Dorsolateral prefrontal cortex (tissue), 122 donors: ENCODE measurements at places on chromosomes 1 and 21.

DNA sequence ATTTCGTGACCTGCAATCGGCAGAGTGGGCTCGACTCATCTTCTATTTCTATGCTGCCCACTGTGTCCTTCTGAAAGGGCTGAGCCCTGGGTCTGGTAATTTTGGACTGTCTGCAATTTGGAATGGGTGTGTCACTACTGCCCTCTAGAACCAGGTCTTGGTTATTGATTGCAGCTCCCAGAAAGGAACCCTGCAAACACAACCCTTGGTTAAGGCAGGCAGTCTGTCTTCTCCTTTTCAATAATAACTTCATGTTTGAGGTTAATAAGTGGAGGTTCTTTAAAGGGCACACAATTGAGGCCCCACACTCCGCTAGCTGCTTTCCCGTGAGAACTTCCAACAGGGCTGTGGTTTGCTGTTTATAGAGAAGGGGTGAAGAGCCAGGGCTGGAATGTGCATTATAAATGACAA is 79.9 kb upstream of the LYST start:
- DNase-seq: no peak

DNA sequence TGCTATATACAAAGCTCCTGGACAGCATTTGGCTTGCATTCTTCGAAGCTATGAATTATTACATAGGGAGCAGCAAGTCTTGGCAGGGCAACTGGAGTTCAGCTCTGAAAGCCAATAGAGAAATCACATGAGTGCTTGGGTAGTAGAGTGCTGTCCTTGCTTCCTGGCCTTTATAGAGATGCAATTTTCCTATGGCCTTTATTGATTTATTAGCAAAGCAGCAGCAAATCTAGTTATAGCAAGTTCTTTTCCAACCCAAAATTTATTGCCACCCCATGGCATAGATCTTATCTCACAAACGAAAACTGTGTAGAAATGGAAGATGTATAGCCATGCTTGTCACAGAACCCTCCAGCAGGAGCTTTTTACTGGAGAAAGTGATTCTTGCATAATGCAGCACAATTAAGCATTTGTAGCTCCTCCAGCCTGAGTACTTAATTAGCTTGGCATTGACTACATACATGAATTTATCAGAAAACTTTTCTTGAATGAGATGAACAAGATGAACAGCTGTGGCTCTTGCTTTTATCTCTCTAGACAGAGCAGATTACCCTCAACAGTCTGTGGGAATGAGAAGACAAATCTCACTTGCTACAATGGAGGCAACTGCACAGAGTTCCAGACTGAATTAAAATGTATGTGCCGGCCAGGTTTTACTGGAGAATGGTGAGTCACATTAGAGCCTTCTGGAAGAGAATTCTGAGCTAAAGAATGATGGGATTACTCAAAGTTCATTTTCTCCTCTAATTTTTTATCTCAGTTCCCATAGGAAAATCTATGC is 170.1 kb downstream of the CRB1 start:
- no peak for DNase-seq

DNA sequence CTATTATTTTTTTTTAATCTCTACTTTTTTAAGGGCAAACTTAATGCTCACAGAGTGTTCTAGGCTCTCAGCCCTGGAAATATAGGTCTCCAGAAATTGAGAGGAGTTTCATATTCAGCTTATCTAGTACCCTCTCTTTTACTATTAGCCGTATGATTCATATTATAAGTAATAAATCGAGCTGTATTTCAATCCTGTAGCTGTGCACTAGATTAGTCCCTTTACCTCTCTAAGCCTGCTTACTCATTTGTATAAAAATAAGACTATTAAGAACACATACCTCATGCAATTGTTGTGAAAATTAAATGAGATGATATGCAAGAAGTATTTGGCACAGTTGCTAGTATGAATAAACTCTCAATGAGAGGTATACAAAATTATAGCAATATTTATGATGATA is 128.2 kb upstream of the HOOK1 start:
- DNase-seq: no peak

GRCh38 chr1:190453550-190453949 is 24.1 kb downstream of the BRINP3 start:
- DNase-seq: no peak

DNA sequence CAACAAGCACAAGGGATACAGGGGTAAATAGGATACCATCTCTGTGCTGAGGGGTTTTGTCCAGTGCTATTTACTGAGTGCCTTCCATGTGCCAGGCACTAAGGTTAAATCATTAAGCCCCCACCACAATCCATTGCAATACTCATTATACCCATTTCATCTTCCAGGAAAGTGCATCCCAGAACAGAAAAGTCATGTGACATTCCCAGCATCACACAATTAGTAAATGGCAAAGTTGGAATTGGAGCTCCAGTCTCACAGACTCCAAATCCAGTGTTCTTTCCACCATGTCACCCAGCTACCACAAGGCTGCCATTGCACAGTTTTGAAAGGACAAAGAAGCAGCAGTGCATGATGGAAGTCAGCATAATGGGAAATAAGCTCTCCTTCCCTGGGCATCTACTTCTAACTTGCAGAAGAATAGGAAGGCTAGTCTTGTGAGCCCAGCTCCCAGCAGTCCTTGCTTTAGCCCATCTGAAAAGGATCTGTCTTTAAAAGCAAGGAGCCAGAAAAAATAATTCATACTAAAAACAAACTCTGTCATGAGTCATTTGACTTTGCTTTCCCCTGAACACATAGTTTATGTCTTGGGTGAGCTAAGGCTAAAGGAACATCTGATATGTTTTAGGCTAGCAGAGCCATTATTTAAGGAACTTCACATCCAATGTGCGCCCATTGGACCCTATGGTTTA is 111.4 kb upstream of the HOOK1 start:
- no peak for DNase-seq

DNA sequence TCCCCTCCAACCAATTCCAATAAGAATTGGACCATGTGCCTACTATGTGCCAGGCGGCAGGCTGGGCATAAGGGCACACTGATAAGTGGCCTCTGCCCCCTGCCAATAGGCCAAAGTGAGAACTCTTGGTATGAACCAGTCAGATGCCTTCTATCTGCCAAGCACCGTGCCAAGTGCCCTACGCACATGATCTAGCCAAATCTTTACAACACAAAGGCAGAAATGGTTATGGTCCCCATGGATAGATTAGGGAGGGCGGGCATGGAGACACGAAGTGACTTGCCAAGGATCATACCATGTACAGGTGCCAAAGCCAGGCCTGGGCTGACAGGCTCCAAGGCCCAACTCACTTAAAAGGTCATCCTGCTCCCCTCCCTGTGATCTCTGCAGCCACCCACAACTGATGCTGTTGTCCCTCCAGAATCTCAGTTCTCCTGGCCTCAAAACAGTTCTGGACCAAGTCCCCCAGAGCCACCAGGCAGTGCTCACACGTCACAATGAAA is 32.1 kb downstream of the CASZ1 start:
- no peak for DNase-seq

- no peak for DNase-seq
These were observed 113.1 kb downstream of the NTPCR start for GRCh38 chr1:233063462-233063861.

DNA sequence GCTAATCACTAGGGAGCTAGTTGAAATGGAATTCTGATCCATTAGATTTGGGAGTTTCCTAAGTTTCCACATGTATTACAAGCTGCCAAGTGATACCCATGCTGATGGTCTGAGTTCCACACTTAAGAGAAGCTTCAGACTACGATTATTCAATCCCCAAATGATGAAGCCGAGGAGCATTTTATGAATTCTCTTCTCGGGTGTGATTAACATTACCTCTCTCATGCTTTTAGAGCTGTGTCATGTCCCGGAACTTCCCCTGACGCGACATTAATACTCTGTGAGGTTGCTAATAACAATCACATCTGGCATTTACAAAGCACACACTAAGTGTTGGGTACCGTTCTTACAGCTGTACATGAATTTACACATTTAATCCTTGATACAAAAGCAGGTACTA is 63.0 kb downstream of the KCNJ15 start:
- DNase-seq: no peak

GRCh38 chr1:25723250-25723880 is 76.6 kb upstream of the SELENON start:
- DNase-seq: no peak

DNA sequence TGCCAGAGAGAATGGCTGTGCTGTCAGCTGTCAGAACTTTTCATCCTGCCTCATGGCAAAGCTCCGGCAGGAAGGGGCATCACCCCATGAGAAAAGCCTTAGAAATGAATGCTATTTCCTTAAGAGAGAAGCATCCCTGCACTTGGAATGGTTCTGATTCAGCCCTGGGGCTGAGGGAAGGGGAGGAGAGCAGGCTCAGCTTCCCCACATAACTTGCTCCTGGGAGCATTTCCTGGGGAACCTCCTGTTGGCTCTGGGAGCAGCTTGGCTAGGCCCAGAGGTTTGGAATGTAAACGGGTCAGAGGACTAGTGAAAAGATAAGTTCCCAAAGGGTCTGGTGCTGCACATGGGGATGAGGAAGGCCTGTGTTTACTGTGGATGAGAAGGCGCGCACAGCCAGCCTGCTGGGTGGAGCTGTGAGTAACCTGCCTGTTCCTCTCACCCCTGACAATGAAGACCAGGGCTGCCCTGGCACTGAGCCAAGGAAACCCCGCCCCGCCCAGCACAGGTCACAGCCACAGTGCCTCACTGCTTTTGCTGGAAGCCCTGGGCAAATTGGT is 5.0 kb downstream of the PRELP start:
- no peak for DNase-seq

DNA sequence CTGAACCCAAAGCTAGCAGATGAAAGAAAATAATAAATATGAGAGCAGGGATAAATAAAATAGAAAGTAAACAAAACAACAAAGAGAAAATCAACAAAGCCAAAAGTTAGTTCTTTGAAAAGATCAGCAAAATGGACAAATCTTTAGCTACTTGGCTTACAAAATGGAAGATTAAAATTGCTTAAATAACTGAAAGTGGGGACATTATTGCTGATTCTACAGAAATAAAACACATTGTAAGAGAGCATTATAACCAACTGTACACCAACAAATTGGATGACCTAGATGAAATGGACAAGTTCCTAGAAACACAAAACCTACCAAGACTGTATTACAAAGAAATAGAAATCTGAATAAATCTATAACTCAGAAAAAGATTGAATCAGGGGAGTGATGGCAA is 238.3 kb upstream of the C1orf87 start:
- no peak for DNase-seq

DNA sequence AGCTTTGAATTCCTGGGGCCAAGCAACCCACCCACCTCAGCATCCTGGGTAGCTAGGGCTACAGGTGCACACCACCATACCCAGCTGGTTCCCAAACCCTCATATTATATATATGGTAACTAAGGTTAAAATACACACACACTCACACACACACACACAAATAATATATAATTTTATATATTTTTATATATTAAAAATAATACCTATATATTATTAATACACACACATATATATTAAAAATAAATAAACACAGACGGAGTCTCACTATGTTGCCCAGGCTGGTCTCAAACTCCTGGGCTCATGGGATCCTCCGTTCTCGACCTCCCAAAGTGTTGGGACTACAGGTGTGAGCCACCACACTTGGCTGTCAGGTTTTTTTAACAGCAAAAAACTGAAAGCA is 31.9 kb downstream of the SCAF4 start:
- DNase-seq: no peak

DNA sequence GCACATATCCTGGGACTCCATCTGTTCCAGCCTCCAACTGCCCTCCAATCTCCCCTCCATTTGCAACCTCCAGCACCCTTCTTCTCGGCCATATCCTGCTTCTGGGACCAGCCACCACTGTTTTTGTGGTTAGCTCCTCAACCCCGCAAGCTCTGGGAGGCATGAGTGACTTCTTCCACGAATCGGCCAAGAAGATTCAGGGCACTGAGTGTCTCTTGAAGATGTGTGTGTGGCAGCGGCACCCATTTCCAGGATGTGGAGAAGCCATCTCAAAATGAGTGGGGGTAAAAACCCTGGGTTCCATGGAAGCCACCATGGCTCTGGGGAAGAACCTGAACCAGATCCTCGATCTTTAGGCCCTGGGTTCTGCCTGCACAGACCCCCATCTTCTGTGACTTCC is 194.6 kb downstream of the SLC45A1 start:
- DNase-seq: no peak

- DNase-seq: no peak
These were observed 134.7 kb downstream of the FAM78B start for GRCh38 chr1:166031932-166032571.

DNA sequence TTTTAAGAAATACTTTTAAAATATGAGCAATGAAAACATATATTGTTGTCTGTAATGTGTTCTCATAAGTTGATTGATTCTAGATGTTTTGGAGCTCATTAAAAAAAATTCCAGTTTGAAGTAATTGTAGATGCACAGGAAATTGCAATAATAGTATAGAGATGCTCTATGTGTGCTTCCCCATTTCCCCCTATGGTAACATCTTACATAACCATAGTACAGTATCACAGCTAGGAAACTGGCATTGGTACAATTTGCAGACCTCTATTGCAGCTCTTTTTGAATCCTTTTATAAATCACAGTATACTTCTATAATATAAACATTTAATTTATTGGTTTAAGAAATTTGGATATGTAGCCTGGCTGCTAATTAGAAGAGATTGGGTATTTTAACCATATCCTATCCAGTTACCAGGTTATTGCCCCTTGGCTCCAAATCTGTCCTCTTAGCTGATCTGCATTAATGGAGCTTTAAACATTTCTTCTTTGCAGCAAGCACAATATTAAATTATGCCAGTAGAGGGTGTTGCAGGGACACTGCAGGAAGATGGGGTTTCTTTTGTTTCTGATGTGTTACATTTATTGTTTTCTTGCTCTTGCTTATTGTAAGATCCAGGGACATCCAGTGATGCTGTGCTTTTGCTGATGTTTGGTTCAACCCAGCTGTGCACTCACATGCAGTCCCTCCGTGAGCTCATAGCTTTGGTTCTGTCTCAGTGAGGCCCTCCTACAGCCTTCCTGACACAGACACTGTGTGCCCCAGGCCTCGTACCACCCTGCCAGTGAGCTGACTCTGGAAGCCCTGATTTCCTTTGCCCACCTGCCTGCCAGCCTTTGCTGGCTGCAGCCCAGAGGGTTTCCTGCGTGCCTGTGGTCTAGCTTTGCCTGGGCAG is 103.3 kb downstream of the RABGAP1L start:
- DNase-seq: peak; percentile 47

DNA sequence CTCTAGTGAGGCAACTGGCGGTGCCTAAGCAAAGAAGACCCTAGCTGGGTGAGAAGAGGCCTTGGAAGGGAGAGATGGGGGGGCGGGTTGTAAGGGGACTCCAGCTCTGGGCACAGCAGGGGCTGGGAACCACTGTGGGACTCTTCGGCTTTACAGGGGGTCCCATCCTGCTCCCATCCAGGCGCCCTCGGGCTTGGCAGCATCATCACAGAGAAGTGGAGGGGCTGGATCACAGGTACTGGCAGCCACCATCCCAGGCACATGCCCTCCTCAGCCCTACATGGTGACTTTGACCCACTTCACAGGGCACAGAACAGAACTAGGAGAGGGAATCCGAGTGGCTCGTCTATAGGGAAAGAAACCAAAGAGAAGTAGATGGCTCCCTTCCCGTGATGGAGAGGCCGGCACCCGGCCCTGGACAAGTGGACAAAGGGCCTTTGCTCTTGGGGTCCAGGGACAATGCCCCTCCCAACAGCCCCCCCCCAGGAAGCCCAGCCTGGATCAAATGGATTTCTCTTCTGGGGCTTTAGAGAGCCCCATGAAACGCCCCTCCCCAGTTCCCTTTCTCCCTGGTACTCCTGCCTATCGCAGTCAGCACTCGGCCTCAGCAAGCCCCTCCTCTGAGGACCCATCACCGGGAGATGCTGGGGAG is 54.0 kb upstream of the ECE1 start:
- DNase-seq: no peak
